ENCODE measurements at places on chromosomes 3 and 15.

DNA sequence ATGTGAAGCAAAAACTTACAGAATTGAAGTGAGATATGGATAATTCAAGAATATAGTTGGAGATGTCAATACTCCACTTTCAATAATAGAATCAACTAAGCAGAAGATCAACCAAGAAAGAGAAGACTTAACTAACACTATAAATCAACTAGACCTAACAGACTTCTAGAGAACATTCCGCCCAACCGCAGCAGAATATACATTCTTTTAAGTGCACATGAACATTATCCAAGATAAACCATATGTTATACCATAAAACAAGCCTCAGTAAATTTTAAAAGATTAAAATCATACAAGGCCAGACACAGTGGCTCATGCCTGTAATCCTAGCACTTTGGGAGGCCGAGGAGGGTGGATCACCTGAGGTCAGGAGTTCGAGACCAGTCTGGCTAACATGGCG, 5.5 kb upstream of the TEX55 start:
- DNase-seq = no peak

- no peak for DNase-seq
These were observed 491.8 kb downstream of the MECOM start for GRCh38 chr3:169171739-169172138.

GRCh38 chr15:62966294-62967078, 76.1 kb upstream of the TPM1 start:
- DNase-seq = no peak

GRCh38 chr3:156795890-156796481, 30.2 kb upstream of the LEKR1 start:
- DNase-seq = no peak

DNA sequence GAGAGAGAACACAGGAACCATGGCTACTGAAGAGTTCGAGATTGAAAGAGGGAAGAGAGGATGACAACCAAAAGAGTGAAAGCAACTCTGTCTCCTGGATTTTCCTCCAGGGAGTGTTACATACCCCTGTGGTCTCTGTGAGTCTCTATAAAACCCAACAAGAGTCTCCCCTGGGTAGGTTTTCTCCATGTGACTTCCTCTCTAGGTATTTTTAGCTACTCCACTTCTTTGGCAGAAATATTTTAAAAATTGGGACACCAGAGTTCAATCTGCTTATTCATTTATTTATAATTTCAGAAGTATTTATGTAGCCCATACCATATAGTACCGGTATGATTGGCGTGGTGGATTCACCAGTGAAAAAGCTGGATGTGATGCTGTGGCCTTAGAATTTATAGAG, 671.7 kb upstream of the NR2F2 start:
- no peak for DNase-seq

DNA sequence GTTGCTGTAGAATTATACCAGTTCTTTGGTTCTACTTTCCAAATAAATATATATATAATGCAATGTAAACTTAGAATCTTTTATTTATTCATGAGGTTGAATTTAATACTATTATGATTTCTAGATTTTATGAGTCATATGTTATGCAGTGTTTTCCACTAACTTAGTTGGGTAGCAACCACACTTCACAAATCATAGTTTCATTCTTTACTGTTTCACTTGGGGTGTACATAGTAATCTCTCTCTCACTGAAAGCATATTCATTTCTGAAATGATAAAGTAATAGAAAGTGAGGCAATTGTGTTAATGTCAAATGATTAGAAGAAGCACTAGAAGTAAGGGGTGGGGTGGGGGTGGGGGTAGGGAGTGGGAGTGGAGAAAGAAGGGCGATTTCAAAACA, 52.6 kb downstream of the IQCH start:
- no peak for DNase-seq

Data from LoVo (cell line).